WTC11 (cell line): ENCODE measurements at places on chromosomes 4 and X.

DNA sequence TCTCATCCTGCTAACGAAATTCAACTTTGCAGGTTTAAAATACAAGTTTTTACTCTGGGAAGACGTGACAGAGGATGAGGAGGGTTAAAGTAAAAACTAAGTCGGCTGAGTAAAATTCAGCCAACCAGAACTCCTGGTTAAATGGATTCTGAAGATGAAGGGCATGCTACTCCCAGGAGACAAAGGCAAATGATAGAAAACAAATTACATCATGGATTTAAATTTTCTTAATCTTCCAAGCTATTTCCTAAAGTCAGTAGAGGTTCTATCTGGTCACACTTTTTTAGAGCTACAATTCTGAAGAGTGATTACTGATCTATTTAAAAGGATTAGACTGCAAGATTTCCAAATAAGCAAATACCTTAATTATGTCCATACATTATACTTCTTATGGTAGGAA is 47.9 kb downstream of the ZNF827 start:
- DNase-seq, result no peak
- H3K4me3 ChIP-seq, result no peak overlapping the region
- peaks cover 27% of the 10 kb centered on the region for H3K36me3 ChIP-seq
- H3K4me1 ChIP-seq, result peaks cover 85% of the 10 kb centered on the region
- no peaks in the 10 kb centered on the region for H3K27me3 ChIP-seq

GRCh38 chr4:153547520-153547919 is 81.4 kb downstream of the TMEM131L start:
- peak overlapping the region; percentile 17; the same call in 1 of the 2 replicates for H3K27ac ChIP-seq
- 0 out of 2 replicates have a peak, but pooled peaks cover 5% of the 10 kb centered on the region for H3K36me3 ChIP-seq
- H3K4me3 ChIP-seq, result no peak overlapping the region
- H3K4me1 ChIP-seq, result peaks cover 32% of the 10 kb centered on the region

- H3K4me3 ChIP-seq, result no peak overlapping the region
- peaks cover 29% of the 10 kb centered on the region for H3K36me3 ChIP-seq
- no peaks in the 10 kb centered on the region for H3K4me1 ChIP-seq
Measured at GRCh38 chr4:109719604-109720003, 10.3 kb downstream of the PLA2G12A start.

DNA sequence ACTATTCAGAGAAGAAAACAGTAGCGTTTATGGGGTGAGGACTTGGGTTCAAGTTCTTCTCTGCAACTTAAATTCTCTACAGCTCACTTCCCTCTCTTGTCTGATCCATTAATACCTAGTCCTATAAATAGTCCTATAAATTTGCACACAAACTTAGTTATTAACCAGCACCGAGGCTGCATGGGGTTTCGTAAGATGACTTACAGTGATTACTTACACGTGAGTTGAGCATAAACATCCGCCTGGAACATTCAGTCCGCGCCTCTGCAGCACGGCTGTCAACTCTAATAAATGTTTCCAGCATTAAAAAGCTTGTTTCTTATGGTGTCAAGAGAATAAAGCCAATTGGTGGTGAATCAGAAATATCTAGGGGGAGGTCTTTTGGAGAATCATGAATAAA is 103.0 kb upstream of the ENPP6 start:
- no peaks in the 10 kb centered on the region; the same call in 1 of the 2 replicates for H3K27me3 ChIP-seq
- H3K4me3 ChIP-seq, result no peak overlapping the region
- peaks cover 9% of the 10 kb centered on the region for H3K36me3 ChIP-seq
- no peak overlapping the region for H3K27ac ChIP-seq
- H3K4me1 ChIP-seq, result 0 out of 2 replicates have a peak, but pooled peaks cover 3% of the 10 kb centered on the region

DNA sequence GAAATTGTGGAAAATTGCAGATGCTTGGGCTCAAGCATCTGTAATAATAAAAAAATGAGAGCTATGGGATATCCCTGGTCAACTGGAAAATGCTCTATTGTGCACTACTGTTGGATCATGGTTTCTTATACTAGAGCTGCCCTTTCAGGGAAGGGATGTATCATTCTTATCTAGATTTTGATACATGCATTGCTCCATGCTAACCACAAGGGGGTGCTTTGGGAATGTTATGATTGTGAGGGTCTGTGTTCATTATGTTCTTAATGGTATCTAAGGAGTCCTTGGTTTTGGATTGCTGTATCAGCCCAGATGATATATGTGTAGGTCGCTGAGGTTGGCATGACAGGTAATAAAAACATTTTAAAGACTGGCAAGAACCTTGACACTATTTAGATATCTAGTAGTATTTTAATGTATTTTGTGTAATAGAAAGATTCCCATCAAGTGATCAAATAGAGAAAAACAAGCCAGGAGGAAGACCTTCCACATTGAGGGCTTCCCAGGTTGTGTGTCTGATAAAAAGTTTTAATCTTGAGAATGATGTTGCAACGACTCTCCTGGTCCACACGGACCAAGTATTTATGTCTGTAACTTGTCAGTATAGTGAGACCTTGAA is 49.2 kb upstream of the TLR2 start:
- peaks cover 1% of the 10 kb centered on the region for H3K4me1 ChIP-seq
- DNase-seq, result no peak
- H3K36me3 ChIP-seq, result peaks cover 61% of the 10 kb centered on the region
- H3K4me3 ChIP-seq, result no peak overlapping the region

DNA sequence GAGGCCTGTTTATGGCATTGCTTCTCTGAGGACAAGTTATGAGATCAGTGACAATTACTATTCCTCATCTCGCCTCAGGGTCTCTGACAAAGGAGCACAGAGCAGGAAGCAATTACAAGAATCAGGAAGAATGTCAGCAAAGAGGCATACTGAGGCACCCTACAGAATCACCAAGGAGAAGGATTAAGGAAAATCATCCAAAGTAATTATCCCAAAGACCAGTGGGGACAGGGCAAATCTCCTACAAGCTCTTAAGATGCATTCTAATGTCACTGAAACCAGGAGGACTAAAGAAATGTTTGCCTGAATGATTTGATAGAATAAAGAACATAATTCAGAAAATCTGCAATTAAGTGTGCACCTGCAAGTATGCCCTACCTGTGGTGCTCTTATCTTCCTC is 206.2 kb downstream of the RCHY1 start:
- no peak for DNase-seq
- no peak overlapping the region for H3K4me3 ChIP-seq
- H3K27me3 ChIP-seq, result no peaks in the 10 kb centered on the region; the same call in 1 of the 2 replicates
- H3K4me1 ChIP-seq, result no peaks in the 10 kb centered on the region
- H3K36me3 ChIP-seq, result peaks cover 12% of the 10 kb centered on the region

DNA sequence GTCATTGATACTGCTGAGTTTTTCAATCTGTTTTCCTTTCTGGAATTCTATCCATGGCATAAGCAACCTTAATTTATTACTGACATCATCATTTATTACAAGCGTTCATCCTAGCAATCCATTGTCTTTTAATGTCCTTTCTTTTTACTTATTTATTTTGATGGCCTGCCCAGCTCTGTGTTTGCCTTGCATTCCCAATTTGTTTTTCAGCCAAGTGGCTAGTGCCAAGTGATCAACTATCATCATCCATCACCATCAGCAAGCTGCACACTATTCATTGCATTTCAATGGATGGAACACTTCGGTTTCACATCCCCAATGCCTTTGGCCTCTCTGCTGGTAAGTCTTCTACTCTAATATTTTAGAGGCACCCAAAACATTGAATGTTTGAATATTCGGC is 831.7 kb upstream of the EPHA5 start:
- no peak overlapping the region for H3K27ac ChIP-seq
- DNase-seq, result no peak
- H3K4me3 ChIP-seq, result no peak overlapping the region

GRCh38 chrX:155070038-155070437 is 898 bp downstream of the CMC4 start:
- no peaks in the 10 kb centered on the region for H3K27me3 ChIP-seq
- H3K27ac ChIP-seq, result peak overlapping the region; percentile 78
- H3K4me1 ChIP-seq, result peaks cover 17% of the 10 kb centered on the region
- H3K36me3 ChIP-seq, result peaks cover 17% of the 10 kb centered on the region

GRCh38 chr4:107850438-107850837 is 25.7 kb downstream of the SGMS2 start:
- peaks cover 11% of the 10 kb centered on the region; the same call in 1 of the 2 replicates for H3K36me3 ChIP-seq
- H3K4me1 ChIP-seq, result peaks cover 8% of the 10 kb centered on the region
- no peaks in the 10 kb centered on the region for H3K27me3 ChIP-seq
- no peak overlapping the region for H3K27ac ChIP-seq
- DNase-seq, result no peak

DNA sequence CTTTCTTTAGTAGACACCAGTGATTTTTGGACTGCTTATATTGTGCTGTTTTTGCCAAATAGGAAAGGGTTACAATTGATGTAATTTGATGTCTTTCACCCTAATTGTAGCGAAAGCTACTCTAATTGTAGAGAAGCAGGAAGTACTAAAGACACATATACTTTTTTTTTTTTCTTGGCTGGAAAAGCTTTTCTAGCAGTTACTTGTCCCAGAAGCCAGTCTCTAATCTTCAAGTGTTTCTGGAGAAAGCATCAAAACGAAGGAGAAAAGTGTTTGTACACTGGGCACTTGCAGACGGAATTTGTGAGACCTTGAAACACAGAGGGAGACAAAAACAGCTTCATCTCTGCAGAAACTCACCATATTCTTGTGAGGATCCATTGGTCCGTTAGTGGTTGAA is 616.5 kb upstream of the LCORL start:
- H3K4me3 ChIP-seq, result no peak overlapping the region
- no peaks in the 10 kb centered on the region for H3K36me3 ChIP-seq
- DNase-seq, result no peak
- no peak overlapping the region for H3K27ac ChIP-seq

- no peaks in the 10 kb centered on the region for H3K27me3 ChIP-seq
- no peaks in the 10 kb centered on the region for H3K36me3 ChIP-seq
- no peak overlapping the region for H3K4me3 ChIP-seq
- no peak for DNase-seq
- H3K27ac ChIP-seq, result no peak overlapping the region
Measured at GRCh38 chrX:28888416-28888815, 301.2 kb downstream of the IL1RAPL1 start.

GRCh38 chr4:48698029-48698971 is 81.8 kb downstream of the FRYL start:
- H3K36me3 ChIP-seq, result no peaks in the 10 kb centered on the region
- H3K4me1 ChIP-seq, result peaks cover 55% of the 10 kb centered on the region
- no peaks in the 10 kb centered on the region; the same call in 1 of the 2 replicates for H3K27me3 ChIP-seq
- H3K27ac ChIP-seq, result peak overlapping the region; percentile 58
- DNase-seq, result no peak
- H3K4me3 ChIP-seq, result no peak overlapping the region

DNA sequence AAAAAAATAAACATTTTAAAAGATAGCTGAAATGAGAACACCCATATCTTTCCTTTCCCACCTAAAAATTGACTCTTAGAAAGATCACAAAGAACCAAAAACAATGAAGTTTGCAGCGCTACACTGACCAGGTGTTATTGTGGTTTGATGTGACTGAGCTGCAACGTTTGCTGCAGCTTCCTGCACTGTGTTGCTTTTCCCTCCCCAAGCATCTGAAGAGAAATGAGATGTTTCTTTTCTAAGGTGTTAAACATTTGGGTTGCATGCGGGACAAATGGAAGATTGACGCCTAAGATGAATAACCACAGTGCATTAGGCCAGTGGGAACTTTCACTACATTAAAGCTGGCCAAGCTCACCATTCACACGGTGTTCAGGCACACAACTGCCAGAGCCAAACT is 8.9 kb downstream of the LEF1 start:
- H3K27ac ChIP-seq, result no peak overlapping the region
- no peak overlapping the region for H3K4me3 ChIP-seq
- no peaks in the 10 kb centered on the region for H3K36me3 ChIP-seq
- peaks cover 27% of the 10 kb centered on the region for H3K4me1 ChIP-seq

DNA sequence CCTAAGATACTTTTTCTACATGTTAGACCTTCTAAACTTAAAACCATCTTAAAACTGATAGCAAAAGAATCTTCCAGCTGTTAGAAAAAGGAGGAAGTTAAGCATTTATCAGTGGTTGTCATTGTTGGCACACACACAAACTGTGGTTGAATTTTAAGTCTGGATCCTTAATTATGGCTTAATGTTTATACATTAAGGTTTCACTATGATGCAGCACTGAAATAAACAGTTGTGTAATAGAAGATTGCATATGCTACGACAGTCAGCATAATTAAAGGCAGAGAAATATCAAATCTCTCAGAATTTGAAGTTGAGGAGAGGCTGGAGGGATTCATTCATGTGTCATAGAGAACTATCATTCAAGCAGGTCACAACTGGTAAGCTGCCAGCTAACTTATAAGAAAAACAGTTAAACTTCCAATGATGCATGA is 32.3 kb downstream of the ADGRA3 start:
- no peak overlapping the region for H3K4me3 ChIP-seq
- DNase-seq, result no peak
- no peaks in the 10 kb centered on the region for H3K27me3 ChIP-seq
- peaks cover 73% of the 10 kb centered on the region for H3K4me1 ChIP-seq
- peaks cover 11% of the 10 kb centered on the region for H3K36me3 ChIP-seq

GRCh38 chrX:37644381-37645305 is 40.9 kb upstream of the XK start:
- no peaks in the 10 kb centered on the region; the same call in 1 of the 2 replicates for H3K27me3 ChIP-seq
- no peak overlapping the region for H3K27ac ChIP-seq
- peaks cover 18% of the 10 kb centered on the region for H3K4me1 ChIP-seq
- DNase-seq, result no peak
- H3K36me3 ChIP-seq, result no peaks in the 10 kb centered on the region

DNA sequence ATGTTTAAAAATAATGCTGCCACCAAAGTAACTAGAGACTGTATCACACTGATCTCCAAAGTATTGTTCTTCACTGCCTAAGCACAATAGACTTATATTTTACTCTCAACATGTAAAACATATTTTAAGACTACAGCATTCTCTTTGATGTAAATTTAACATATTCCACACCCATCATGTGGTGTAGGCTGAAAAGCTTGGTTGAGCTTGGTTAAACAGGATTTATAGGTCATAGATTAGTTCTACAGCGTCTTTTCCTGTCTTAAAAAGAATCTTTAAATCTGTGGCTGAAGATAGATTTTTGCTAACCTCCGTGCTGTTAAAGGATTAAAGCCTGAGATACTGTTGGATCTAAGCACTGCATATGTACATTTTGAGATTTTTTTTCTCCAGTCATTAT is 379.9 kb downstream of the SH2D1A start:
- DNase-seq, result no peak
- H3K27me3 ChIP-seq, result no peaks in the 10 kb centered on the region
- no peak overlapping the region for H3K27ac ChIP-seq
- H3K4me3 ChIP-seq, result no peak overlapping the region

GRCh38 chr4:76744241-76744921 is 153.6 kb downstream of the SOWAHB start:
- H3K4me1 ChIP-seq, result peaks cover 19% of the 10 kb centered on the region
- H3K27ac ChIP-seq, result no peak overlapping the region
- DNase-seq, result no peak
- H3K36me3 ChIP-seq, result peaks cover 14% of the 10 kb centered on the region

DNA sequence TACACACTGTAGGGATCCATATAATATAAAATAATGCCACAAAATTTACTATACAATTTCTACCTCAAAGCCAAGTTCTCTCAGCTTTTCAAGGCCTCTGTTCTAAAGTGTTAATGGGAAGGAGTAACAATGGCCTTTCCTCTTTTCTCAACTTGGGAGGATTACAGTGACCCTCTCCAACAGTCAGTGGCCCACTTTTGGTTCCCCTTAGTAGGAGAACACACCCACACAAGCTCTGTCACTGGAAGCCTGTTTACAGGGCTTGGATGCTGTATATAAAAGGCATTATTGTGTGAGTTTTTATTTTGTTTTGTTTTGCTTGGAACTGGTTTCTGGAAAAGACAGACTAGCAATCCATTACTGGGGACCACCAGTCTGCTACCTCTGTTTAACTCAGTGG is 1.8 kb downstream of the ARHGEF6 start:
- no peaks in the 10 kb centered on the region for H3K27me3 ChIP-seq
- H3K36me3 ChIP-seq, result no peaks in the 10 kb centered on the region
- H3K27ac ChIP-seq, result no peak overlapping the region
- DNase-seq, result no peak
